ENCODE measurements at places on chromosomes 5 and 9.

GRCh38 chr5:66757219-66757833 lies 161.1 kb downstream of the MAST4 start:
- peak; percentile 4 for DNase-seq

DNA sequence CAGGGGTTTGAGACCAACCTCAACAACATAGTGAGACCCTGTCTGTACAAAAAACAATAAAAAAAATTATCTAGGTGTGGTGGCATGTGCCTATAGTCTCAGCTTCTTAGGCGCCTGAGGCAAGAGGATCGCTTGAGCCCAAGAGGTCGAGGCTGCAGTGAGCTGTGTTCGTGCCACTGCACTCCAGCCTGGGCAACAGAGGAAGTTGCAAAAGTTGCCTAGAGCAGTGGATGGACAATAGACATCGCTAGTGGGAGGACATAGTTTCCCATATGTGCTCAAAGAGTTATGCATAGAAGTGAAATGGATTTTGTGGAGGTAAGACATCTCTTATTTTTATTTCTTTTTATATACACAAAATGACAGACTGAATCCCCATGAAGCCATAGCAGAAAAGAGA lies 19.0 kb downstream of the HNRNPK start:
- no peak for DNase-seq

DNA sequence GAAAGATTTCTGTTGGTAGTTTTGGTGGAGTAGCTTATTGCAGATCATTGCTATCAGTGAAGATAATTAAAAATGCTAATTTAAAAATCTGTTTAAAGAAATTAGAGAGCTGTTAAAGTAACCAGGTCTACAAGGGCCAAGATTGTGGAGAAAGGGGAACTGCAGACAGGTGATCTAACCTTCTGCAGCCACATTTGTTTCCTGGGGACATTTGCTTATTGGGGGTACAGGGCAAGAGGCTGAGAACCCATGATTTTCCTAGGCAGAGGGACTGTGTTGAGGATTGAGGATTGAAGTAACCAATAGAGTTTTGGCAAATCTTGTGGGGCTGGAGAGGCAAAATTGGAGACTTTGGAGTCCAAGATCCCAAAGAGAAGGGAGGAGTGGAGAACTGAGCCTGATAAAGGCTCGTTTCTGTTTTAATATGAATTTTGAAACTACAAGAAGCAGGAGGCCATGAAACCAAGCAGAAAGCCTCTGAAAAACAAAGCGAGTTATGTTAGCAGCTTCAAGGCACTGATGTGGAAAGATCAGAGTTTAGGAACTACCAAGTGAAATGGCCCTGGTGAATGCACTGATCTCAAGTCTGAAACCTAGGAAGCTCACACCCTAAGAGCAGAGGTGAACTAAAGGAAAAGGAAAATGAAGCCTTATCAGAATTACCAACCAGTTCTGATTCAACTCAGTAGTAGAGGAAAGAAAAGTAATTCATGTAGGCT lies 219.8 kb upstream of the C9orf72 start:
- DNase-seq, result no peak

- DNase-seq, result no peak
Observed at GRCh38 chr5:40831346-40832210, 3.4 kb downstream of the RPL37 start.

- no peak for DNase-seq
Observed at GRCh38 chr5:34410411-34411139, 245.6 kb upstream of the RAI14 start.

GRCh38 chr5:10595672-10596309 lies 31.9 kb downstream of the ANKRD33B start:
- DNase-seq, result no peak

GRCh38 chr5:169874621-169875020 lies 105.7 kb downstream of the INSYN2B start:
- DNase-seq, result no peak

- DNase-seq, result no peak
Observed at GRCh38 chr5:68086857-68087256, 128.7 kb upstream of the PIK3R1 start.

DNA sequence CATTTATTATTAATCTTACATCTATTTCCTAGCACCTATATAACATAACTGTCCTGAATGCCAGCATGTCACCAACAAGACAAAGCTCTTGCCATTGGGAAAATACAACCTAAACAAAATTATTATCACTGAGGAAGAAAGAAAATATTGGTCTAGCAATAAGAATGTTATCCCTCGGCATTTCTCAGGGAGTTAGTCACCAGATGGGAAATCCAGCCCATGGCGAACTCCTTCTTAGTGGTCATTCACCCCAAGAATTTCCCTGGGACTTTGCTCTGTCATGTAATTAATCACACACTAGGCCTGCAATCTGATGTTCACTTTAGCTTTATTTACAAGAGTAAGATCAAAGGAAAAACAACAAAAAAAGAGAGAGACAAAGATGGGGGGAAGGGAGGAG lies 56.1 kb upstream of the TAS2R1 start:
- DNase-seq, result no peak

DNA sequence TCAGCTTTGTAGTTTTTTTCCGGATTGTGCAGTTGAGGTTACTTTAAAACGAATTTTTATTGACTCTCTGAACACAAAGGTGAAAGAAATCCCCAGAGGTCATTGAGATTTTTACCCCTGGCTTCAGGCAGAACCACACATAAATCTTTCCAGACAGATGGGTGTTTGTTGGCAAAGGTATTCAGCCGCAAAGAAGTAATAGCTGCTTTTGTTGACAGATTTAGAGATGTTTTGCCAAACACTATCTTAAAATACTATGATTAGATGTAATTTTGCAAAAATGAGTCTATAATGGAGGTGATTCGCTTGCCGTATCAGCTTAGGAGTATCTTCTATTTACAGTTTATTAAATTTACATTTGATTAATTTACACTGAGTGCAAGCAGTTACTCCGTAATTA lies 418.3 kb upstream of the CLINT1 start:
- DNase-seq, result no peak

GRCh38 chr9:127323393-127323792 lies 58.8 kb downstream of the GARNL3 start:
- no peak for DNase-seq

GRCh38 chr5:28548856-28549255 lies 1510.5 kb upstream of the CDH9 start:
- no peak for DNase-seq

GRCh38 chr5:127011961-127012644 lies 18.3 kb downstream of the MARCHF3 start:
- no peak for DNase-seq

DNA sequence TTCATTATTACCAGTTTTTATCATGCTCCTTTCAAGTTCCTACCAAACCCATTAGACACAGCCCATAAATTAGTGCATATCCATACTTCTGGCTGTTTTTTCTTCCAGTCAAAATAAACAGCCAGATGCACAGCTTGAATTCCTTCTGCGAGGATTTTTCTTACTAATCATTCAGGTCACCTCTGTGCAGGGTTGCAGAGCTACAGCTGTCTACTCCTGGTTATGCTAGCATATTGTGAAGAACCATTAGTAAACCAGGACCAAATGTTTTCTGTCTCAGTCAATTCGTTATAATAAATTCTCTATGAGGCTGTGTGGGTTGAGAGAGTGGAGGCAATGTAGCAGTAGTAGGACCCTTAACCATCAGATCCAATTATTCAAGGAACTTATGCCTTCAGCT lies 8.1 kb upstream of the MINAR2 start:
- no peak for DNase-seq

- DNase-seq, result no peak
Observed at GRCh38 chr5:142192286-142193113, 83.9 kb downstream of the NDFIP1 start.

GRCh38 chr9:88303721-88304451 lies 84.4 kb upstream of the SPIN1 start:
- DNase-seq, result no peak

DNA sequence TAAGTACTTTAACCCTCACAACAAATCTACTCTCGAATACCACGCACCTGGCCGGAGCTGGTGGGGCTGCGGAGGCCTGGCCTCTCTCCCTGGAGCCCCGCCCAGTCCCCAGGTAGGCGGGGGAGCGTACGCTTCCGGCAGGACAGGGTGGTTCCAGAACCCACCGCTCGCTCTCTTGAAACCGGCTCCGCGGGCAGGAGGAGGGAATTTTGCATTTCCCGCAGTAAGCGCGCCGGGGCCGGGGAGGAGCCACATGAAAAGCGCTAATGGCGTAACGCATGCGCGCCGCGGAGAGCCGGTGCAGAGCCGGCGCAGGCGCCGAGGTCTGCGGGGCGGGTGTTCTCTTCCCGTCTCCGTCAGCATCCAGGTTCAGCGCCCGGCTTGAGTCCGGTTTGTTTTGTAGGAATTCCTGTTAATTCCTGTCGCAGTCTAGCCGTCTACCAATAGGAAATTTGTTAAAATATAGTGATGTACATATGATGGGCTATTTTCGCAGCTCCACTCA lies 20.8 kb downstream of the CAVIN4 start:
- peak; percentile 63 for DNase-seq

Measured in GDM1 (cell line).